Occipital lobe (tissue), 3 donors: ENCODE measurements at places on chromosomes 7 and 10. TPM values are rescaled to one million over a fixed set of nuclear protein-coding genes. Genes with fewer than 3 reads are reported as not detected.

GRCh38 chr10:110842326-110842904, 29.3 kb upstream of the PDCD4 start:
- no peak for DNase-seq

NME8 gene
- not detected for total RNA-seq

PRKCQ gene
- total RNA-seq: 1.4 TPM

- DNase-seq: no peak
Measured at GRCh38 chr7:7651479-7651878, 10.9 kb downstream of the UMAD1 start.

DNA sequence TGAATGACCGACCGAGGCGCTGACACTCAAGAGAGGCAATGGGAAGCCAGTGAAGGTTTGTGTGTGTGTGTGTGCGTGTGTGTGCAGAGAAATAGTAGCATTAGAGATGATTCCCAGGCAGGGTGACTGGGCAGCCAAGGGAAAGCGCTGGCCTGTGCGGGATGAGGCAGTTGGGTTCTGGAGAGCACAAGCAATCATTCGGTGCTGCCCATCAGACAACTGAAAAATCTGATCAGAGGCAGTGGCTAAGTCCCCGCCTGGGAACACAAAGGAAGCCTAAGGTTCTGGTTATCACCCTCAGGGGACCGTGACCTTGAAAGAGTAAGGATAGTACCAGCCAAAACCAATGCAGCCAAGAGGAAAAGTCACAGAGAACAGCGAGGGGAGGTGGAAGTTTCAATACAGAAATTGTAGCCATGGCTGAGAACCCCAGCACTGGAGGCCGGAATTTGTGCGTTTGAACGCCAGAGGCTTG, 868 bp upstream of the PDCD4 start:
- DNase-seq: no peak

GRCh38 chr7:74033372-74034311, 5.7 kb downstream of the ELN start:
- DNase-seq: no peak

CALHM1 gene
- not detected for total RNA-seq
